GM12891 (cell line): ENCODE measurements at places on chromosomes 13 and 19.

GRCh38 chr19:6724631-6725492 lies 4.4 kb upstream of the C3 start:
- DNase-seq: no peak

- DNase-seq: no peak
Observed at GRCh38 chr19:48392860-48393558, 459 bp upstream of the GRIN2D start.

DNA sequence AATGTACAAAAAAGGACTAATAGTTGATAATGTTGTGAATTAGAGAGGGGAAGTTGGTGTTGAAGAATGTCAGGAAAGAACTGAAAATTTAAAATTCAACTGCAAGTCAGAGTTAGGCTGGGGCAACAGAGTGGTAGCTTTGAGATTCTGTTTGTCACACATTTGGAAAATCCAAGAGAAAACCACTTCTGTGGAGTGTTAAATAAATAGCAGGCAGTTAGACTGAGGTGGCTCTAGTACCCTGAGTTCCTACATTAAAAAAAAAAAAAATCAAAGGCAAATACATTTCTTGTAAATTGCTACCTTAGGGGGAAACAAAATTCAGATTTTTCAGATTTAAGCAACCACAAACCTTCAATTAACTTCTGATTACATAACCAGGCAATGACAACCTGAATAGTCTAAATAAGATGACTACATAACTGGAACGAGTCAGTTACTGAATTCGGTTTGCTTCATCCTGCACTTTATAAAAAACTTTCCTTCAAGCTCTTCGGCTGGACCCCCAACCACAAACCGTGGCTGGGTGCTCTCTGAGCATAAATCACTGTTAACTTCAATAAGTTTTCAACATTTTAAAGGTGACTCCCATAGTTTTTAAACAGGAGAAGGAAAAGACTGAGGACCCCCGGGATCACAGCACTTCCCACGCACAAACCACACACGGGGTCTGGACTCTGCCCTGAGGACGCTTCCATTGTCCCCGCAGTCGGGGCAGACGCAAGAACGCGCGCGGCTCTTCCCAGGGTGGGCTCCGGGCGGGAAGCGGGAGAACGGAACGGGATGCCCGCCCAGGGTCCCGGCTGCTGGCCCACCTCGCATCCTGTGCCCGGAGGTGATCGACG lies 725 bp downstream of the ZNF682 start:
- DNase-seq: no peak

- no peak for DNase-seq
Observed at GRCh38 chr13:66665991-66666390, 564.1 kb downstream of the PCDH9 start.

- DNase-seq: no peak
Observed at GRCh38 chr13:68616600-68617222, 1386.6 kb upstream of the PCDH9 start.
